NCI-H345 (cell line): ENCODE measurements at places on chromosomes 16 and 17.

DNA sequence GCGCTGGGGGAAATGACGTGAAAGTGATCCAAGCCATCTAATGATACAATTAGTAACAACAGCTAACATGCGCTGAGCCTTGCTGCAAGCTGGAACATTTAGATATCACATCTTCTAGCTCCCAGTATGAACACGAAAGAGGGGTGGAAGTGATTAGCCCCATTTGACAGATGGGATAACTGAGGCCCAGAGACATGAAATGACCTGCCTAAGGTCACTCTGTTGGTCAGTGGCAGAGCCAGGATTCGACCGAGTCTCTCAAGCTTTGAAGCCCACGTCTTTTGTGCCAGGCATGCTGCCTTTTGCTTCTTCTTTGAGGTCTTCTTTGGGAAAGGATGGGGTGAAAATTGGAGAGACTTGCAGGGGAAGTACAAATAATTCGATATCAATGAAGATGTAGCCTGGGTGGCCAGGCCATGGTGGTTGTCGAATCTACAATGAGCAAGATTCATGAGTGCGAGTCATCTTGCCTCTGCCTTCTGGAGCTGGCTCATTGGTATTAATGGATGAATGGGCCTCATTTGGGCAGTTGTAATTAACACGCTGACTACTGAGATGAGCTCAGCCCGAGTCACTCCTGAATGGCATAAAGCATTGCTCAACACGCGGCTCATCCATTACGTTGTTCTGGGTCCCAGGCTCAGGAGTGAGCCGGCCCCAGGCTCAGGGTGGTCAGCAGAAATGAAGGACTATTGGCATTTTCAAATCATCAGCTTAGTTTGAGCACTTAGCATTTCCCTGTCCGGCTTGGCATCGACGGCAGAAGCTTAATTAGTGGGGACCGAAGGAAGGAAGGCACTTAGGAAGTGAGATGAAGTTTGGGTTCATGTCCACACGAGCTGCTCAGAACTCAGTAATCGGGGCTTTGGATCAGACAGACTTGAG lies 28.0 kb upstream of the GPRC5B start:
- no peak for DNase-seq

GRCh38 chr17:62140836-62141235 lies 75.8 kb upstream of the MED13 start:
- DNase-seq = no peak

GRCh38 chr17:81334987-81335772 lies 40.1 kb upstream of the SLC38A10 start:
- DNase-seq = no peak

DNA sequence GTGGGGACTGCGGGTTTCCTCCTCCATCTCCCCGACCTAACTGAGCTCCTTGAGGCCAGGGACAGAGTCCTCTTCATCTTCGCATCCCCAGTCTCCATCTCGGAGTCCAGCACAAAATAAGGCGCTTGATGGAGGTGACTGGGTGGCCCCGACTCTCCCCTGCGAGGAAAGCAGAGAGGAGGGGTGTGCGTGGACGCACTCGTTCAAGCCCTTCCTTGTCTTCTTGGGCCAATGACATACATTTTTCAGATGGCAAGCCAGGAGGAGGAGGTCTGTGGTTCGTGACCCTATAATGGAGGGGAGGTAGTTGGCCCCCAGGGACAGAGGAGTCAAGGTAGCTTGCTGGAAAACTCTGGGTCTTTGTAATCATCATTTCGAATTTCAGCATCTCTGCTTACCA lies 17.2 kb downstream of the CRISPLD2 start:
- DNase-seq = no peak

DNA sequence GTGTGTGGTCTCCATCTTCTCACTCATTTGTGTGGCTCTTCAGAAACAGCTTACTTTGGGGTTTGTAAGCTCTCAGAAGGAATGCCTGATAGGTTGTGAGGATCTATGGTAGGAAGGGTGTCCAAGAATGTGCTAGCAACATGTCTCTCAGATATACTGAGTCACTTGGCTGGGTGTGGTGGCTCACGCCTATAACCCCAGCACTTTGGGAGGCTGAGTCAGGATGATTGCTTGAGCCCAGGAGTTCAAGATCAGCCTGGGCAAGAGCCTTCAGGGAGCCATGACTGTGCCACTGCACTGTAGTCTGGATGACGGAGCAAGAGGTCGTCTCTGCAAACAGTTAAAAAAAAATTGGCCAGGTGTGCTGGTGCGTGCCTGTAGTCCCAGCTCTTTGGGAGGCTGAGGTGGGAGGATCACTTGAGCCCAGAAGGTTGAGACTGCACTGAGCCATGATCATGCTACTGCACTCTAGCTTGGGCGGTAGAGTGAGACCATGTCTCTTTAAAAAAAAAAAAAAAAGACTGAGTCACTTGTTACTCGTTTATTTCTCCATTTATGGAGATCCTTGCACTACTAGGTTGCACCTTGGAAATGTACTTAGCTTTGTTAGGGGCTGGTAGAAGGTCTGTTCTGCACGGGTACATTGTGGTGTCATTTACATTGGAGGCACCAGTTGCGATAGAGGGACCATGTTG lies 232.0 kb downstream of the SNX29 start:
- DNase-seq = no peak

DNA sequence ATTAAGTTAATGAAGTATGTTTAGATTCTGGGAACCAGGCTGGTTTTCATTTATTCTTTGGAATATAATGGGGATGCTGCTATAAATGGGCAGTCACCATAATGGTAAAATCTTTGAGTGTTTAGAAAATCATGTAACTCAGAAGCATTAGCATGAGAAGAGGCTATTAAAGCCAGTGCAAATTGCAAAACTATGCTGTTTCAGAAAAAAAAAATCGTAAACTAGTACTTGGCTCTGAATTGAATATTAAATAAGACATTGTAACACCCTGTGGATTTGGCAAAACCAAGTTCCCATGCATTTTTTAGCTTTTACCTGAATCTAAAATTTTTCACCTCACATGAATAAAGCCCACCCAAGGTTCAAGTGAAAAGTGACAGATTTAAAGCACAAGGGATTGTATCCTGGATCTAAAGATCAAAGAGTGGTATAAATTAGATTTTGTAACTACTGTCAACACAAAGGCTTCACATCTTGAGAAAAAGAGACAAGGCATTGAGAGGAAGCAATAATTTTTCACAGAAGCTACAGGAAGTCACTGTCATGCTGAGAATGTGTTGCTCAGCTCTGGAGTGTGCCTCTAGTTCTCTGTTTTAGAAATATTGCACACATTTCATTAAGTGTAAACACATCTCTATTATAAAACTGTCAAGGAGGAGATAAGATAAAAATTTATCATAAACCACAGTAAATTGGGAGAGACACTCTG lies 142.2 kb downstream of the ABCA8 start:
- no peak for DNase-seq

- DNase-seq = no peak
These were observed 31.9 kb downstream of the CACNG1 start for GRCh38 chr17:67076290-67076689.

DNA sequence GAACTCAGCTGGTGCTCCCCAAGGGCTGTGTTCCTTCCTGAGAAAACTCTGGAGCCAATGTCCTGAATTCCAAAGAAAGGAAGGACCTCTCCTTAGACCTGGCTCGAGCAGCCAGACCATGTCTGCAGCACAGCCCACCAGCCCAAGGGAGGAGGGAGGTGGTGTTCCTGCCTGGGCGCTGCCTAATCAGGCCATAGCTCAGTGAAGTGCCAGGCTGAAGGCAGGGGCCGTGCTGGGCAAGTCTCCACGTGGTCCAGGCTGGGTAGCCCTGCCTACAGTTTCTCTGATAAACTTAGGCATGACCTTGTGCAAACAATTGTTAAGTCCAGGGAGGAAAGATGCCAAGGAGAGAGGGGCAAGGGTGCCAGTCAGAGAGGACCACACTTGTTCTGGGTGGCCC lies 76.8 kb downstream of the MPRIP start:
- no peak for DNase-seq

- no peak for DNase-seq
These were observed 481.4 kb downstream of the XYLT1 start for GRCh38 chr16:16989368-16989767.

DNA sequence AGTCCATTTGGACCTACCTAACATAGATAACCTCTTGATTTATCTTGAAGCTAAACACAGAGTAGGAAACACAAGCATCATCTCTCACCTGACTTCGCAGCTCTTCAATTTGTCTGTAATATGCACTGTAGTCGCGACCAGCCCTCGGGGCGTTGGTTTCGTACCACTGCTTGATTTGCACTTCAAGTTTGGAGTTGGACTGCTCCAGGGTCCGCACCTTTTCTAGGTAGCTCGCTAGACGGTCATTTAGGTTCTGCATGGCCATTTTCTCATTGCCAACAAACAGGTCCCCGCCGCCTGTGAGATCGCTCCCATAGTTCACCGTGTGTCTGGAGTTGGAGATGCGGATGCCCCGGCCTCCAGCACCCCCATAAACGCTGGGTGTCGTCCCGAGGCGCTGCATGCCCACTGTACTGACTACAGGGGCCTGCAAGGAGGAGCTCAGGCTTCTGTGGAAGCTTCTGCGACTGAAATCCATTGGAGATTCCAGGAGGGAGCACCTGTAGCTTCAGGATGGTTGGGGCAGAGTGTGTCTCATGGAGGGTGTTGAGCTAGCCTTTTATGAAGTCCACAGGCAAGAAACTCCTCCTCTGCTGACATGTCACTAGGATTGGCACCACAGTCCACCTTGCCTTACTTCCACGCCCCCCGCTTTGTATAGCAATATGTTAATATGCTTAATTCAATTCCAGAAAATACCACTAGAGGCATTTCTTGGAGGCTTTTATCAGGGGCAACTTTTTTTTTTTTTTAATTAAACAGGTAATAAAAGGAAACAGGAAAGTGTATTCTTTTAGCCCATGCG lies at the start of gene KRT20:
Gene KRT20, minus strand, starts transcription at position 535 of the 805 bp plus-strand sequence. Its CDS starts 57 bp downstream, at position 478.
- DNase-seq = peak; percentile 56

GRCh38 chr17:31586946-31587345 lies 195.5 kb downstream of the RAB11FIP4 start:
- DNase-seq = no peak

DNA sequence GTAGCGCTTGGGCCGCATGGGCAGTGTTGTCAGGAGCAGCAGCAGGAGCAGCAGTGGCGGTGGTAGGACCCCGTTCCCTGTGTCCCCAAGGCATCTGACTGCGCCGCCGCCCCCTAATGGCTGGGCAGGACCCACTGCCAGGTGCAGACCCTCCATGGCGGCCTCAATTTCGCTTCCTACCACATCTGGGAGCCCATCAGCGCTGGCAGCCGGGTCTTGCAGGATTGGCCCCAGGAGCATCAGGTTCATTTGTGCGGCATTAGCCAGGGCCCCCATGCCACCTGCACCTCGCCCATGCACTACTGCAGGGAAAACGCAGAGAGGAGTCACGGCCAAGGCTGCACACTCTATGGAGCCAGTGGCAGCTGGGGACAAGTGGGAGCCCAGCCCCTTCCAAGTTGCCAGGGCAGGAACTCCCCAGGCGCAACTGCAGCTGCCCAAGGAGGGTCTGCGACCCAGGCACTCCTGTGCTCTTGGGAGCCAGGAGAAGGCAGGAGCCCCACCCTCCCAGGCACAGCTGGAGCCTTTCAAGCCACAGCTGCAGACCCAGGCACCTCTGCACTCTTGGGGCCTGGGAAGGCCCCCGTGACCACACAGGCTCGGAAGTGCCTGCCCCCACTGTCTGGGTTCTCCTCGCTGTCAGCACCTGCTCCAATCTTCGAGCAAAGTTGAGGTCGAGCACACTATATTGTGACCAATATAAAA lies 594.2 kb downstream of the KCNJ18 start:
- no peak for DNase-seq

- no peak for DNase-seq
These were observed 36.4 kb downstream of the KLHDC4 start for GRCh38 chr16:87729266-87729954.

GRCh38 chr17:17494870-17495535 lies 1.2 kb downstream of the RASD1 start:
- no peak for DNase-seq
